Stimulated activated CD4-positive, alpha-beta T cell treated with anti-CD3 and anti-CD28 coated beads, Interleukin-1b, Interleukin-23, amount 100 ng/mL, for 4 hours (primary cell): ENCODE measurements at places on chromosomes 3 and 15.

DNA sequence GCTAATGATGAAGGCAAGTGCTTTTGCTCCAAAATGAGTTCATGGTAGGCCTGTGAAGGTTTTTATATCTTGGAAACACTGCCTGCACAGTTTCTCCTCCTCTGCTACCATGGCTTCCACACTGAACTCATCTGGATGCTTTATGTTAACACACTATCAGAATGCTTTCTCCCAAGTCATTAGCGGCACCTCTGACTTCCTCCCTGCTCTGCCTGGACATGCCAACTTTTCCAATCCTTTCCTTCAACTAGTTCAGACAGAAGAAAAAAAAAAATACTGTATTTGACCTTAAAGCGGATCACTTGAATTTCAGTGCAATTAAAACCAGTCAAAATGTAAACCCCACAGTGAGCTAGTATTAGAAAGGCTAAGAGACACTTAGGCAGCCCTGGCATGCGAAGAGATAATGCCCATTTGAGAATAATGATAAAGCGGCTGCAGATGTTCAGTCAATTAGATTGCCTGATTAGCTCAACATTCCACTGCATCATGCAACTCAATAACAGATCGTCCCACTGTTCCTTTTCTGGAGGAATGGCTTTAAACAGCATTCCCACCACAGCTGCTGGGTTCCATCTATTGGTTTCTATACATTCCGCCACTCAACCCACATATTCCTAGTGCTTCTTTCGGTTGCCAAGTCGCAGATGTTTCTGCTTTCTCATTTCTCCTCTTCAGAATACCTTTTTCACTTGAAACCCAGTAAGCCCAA is 51.7 kb downstream of the CNTN3 start:
- DNase-seq = no peak

GRCh38 chr3:190326930-190327329 is 4.7 kb upstream of the CLDN1 start:
- DNase-seq = no peak

GRCh38 chr3:26365706-26366105 is 256.9 kb upstream of the LRRC3B start:
- DNase-seq = no peak

- no peak for DNase-seq
These were observed 337.8 kb upstream of the TBC1D5 start for GRCh38 chr3:18080198-18080689.

DNA sequence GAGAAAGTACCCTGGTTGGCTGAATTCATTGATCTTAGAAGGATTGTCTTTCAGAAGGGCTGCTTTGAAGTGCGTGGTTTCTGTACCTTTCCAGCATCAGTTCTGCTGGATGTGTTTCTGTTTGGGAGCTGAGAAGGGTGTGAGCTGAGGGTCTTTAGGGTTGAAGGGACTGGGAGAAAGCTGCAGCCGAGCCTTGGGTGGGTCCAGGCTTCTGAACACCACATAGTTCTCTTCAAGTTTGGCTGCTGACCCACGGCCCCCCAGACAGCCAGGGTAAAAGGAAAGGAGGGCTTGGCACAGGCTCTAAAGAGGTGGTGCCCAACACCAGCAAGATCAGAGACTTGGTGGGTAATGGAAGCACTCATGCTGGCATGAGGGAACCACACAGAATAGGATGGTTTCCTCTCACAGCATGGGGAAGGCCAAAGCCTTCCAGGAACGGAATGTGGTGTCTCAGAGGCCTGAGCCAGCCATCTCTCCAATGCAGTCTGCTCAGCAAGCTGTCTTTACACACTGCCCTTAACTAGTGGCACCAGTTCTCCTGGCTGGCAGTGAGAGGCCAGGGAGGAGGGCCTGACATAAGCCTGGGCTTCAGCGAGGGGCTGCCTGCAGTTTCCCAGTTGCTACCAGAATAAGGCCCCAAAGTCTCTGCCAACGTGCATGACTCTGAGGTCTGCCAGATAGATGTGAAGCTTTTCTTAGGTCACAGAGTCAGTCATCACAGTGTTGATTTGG is 239.0 kb upstream of the TRIM42 start:
- DNase-seq = no peak

- DNase-seq = no peak
These were observed 413.0 kb upstream of the DPH6 start for GRCh38 chr15:35958975-35959374.

DNA sequence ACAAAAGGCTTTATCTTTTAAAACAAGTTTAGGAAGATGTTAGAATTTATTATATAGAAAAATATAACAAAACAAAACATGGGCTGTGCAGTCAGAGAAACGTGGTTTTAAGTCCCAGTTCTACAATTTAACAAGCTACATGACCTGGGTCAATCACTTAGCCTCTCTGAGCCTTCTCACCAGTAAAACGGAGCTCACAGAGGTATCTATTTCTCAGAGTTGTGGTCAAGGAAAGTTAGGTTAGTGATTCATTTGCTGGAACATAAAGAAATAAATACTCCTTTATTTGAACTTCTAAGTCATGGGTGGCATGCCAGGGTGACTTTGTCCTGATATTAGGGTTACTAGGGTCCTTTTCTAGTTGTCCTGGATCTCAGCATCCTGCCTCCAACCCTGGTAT is 10.8 kb upstream of the CCDC174 start:
- DNase-seq = no peak

DNA sequence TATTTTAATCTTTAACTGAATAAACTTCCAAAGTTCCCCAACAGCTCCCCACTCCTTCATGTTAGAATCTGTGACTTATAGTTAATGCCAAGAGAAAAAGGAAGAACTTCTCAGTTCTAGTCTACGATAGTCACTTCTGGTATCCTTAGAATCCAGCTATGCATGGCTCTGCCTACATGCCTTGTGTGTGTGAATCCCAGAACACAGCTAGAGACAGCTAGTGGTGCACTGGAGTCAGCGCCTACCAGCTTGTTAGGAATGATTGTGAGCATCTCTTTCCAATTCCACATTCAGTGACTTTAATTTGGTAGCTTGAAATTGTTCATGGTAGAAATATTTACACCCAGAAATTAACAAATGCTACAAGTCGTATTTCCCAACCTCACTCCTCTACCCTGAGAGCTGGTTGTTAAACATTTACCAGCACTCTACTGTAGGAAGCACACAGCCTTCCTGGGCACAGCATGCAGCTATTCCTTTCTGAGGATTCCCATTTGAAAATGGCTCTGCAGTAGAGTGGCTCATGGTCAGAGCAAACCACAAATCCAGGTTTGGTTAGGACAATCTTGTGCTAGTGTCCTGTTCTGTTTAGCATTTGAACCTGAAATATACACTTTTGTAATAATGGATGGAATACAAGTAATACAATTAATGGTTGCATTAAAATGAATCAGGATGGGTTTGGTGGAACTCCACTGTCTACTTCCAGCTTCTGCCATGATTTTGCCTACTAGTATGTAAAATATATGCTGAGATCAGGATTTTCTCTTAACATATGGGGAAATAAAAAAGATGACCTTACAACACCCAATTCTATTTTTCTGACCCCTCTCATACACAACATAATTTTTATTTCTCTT is 371.0 kb upstream of the GBE1 start:
- DNase-seq = no peak

DNA sequence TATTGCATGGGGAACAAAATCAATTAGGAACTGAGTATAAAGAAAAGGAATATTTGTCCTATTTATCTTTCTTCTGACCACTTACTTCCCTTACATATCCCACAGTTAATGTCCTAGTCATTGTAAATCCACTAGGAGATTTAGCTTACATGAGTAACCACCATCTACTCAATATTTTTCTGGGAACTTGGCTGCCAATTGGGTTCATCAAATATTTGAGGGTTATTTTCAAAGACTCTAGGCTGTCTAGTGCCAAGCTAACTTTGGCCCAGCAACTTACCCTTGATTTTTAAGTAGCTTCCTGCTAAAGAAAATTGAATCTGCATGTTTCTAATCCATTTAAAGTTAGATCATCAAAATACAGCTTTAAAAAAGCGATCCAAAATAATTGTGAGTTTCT is 362.5 kb upstream of the EPHA3 start:
- no peak for DNase-seq

- DNase-seq = no peak
These were observed 102.0 kb downstream of the SCAPER start for GRCh38 chr15:76803049-76803571.

GRCh38 chr3:188527389-188527788 is 373.4 kb downstream of the LPP start:
- DNase-seq = no peak

- DNase-seq = no peak
These were observed 54.3 kb downstream of the RIOX2 start for GRCh38 chr3:97917813-97918536.

- no peak for DNase-seq
These were observed 584.0 kb downstream of the GRM7 start for GRCh38 chr3:7444886-7445285.

- DNase-seq = peak; percentile 78
These were observed 31.1 kb downstream of the UMPS start for GRCh38 chr3:124761250-124761796.
